Esophagus mucosa (tissue), 1 donor: ENCODE measurements at places on chromosomes 2 and 18. TPM values are rescaled to one million over a fixed set of nuclear protein-coding genes. Genes with fewer than 3 reads are reported as not detected.

Gene LYG2
- total RNA-seq: not detected

Gene EN1
- 0.08 TPM for total RNA-seq

Gene B3GNT7
- 5.5 TPM for total RNA-seq

Gene UGT1A10
- total RNA-seq: 6.9 TPM

Gene SPC25
- total RNA-seq: 6.0 TPM

Gene GALNT13
- 0.04 TPM for total RNA-seq

Gene INHBB
- total RNA-seq: 0.72 TPM

Gene KATNAL2
- 1.1 TPM for total RNA-seq

Gene MALL
- 248 TPM for total RNA-seq

Gene R3HDM1
- total RNA-seq: 26.0 TPM

Gene SOX11
- not detected for total RNA-seq

Gene PEX13
- total RNA-seq: 20.4 TPM

Gene VAMP8
- 264 TPM for total RNA-seq

Gene FKBP1B
- total RNA-seq: 6.2 TPM

Gene SERPINB10
- 0.36 TPM for total RNA-seq

Gene PJVK
- total RNA-seq: 1.4 TPM

Gene DLX1
- total RNA-seq: not detected

Gene MAP3K19
- total RNA-seq: not detected

Gene FAM110C
- 44.3 TPM for total RNA-seq

Gene PDE6D
- total RNA-seq: 18.5 TPM

Gene FOXI3
- not detected for total RNA-seq

Gene ABHD1
- total RNA-seq: not detected

Gene KHK
- 3.5 TPM for total RNA-seq

Gene RAX
- not detected for total RNA-seq

Gene HOXD8
- 0.88 TPM for total RNA-seq

Gene SLC5A7
- not detected for total RNA-seq

Gene HAAO
- 4.1 TPM for total RNA-seq

Gene NYAP2
- 0.32 TPM for total RNA-seq

Gene CGREF1
- 0.96 TPM for total RNA-seq

Gene ACMSD
- not detected for total RNA-seq

Gene FEV
- not detected for total RNA-seq

Gene USP14
- total RNA-seq: 39.9 TPM

Gene TUBA3E
- not detected for total RNA-seq

Gene SIX3
- not detected for total RNA-seq

Gene TWIST2
- total RNA-seq: 0.48 TPM

Gene KCNK3
- 0.44 TPM for total RNA-seq

Gene MBOAT2
- 108 TPM for total RNA-seq

Gene COQ10B
- 12.8 TPM for total RNA-seq

Gene CDK15
- 0.12 TPM for total RNA-seq

Gene UGT1A4
- total RNA-seq: 0.80 TPM

Gene WNT6
- total RNA-seq: not detected

Gene CPLX4
- not detected for total RNA-seq
